Epithelial cell of proximal tubule (primary cell): ENCODE measurements at places on chromosomes 6 and 20.

- DNase-seq = no peak
Observed at GRCh38 chr6:118665011-118665410, 13.6 kb upstream of the CEP85L start.

- DNase-seq = no peak
Observed at GRCh38 chr6:159691963-159692287, 1.1 kb downstream of the SOD2 start.

- DNase-seq = no peak
Observed at GRCh38 chr6:145631374-145631773, 103.9 kb downstream of the EPM2A start.

DNA sequence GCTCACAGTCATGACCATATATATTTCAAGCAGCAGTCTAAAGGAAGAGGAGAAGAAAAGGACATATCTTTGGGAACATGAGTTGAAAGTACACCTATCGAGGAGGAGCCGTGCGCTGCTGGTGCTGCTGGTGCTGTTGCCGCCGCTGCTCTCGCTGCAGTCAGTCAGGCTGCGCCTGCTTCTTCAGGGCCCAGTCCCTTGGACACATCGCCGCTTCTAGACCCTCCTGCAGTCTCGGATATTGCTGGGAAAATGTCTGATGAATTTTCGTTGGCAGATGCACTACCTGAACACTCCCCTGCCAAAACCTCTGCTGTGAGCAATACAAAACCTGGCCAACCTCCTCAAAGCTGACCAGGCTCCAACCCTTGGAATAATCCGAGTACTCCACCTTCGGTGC lies 8.2 kb upstream of the ASCC3 start:
- no peak for DNase-seq

DNA sequence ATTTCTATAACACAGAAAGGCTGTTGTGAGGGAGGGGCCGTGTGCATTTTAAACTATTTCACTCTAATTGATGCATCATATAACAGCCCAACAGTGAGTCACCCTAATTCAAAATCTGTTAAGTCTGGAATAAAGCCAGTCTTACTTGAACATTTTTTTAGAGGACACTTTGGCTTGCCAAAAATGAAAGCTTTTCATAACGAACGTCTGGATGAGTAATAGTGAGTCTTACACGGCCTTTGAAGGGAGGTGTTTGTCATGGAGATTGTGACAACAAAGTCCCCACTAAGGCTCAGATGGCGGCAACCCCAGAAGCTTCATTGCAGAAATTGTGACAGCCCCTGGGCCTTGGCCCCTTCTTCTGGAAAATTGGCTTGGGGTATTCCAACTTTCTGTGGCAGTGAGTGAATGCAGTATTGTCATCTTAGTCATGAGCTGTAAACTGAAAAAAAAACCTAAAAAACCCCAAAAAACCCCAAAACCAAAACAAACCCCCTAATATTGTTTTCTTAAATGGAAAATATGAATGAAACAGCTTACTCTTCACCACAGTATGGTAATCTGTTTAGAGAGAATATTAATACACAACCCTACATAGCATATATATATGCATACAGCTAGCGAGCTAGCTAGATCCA lies 92.6 kb upstream of the CLDN20 start:
- no peak for DNase-seq
